ENCODE measurements at places on chromosomes 6 and 20.

GRCh38 chr6:166333172-166333995 lies 9.0 kb downstream of the SFT2D1 start:
- DNase-seq = no peak

- DNase-seq = no peak
Measured at GRCh38 chr6:7543789-7544424, 2.4 kb downstream of the DSP start.

GRCh38 chr6:19983374-19983773 lies 146.2 kb downstream of the ID4 start:
- no peak for DNase-seq

- no peak for DNase-seq
Measured at GRCh38 chr6:7216941-7217621, 95.9 kb downstream of the SSR1 start.

GRCh38 chr6:154619146-154619545 lies 108.7 kb upstream of the CNKSR3 start:
- no peak for DNase-seq

DNA sequence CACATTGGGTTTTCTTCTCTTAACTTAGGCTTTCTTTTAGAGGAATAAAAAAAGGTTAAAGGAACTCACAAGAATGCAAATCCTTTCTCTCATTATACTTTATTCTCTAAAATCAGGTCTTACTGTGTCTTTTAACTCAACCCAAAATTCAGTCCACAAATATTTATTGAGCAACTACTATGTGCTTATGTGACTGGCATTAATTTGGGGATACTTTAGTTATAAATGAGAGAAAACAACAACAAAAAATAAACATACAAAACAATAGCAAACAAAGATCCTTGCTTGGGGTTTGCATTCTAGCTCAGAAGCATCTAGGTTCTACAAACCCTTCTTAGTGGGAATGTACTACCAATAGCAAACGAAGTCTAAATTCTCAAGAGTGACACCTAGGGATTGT lies 266.2 kb downstream of the UTRN start:
- no peak for DNase-seq

DNA sequence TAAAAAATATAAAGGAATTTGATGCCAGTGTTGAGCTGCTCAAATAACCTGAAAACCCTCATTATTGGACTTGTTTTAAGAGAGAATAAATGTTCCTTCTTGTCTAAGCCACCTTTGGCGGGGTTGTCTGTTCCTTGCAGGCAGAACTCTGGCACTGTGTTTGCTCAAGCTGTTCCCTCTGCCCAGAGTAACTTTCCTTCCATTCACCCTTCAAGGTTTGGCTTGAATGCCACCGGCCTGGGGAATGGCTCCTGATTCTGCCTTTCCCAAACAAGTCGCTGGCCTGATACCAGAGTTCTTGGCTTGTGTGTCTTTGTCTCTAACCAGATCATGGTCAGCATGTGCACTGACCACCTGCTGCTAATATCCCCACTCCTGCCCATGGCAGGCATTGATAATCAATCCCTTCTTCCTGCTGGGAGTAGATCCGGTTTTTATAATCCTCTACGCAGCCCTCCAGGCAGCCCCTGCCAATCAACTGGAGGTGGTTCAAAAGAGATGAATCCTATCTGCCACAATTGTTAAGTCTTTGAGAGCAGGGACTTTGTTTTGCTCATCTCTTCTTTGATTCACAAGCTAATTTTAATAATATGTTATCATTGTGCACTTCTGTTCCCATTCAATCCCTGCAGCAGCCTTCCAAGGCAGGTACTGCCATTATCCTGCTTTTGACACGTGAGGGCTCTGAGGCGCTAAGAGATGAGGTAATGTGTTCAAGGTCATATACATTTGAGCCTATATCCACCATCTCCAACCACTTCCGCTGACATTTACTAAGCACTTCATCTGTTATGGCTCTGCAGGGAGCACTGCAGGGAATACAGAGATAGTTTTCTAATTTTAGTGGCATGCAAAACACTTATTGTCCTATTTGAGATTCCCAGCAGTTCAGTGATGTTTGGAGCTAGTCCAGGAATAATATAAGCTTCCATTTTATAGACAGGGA lies 3.1 kb upstream of the CCM2L start:
- no peak for DNase-seq

- DNase-seq = no peak
Measured at GRCh38 chr6:167789358-167789757, 37.4 kb upstream of the AFDN start.

GRCh38 chr6:16742116-16742515 lies 19.1 kb downstream of the ATXN1 start:
- no peak for DNase-seq

GRCh38 chr6:21441386-21441785 lies 152.2 kb upstream of the SOX4 start:
- no peak for DNase-seq

DNA sequence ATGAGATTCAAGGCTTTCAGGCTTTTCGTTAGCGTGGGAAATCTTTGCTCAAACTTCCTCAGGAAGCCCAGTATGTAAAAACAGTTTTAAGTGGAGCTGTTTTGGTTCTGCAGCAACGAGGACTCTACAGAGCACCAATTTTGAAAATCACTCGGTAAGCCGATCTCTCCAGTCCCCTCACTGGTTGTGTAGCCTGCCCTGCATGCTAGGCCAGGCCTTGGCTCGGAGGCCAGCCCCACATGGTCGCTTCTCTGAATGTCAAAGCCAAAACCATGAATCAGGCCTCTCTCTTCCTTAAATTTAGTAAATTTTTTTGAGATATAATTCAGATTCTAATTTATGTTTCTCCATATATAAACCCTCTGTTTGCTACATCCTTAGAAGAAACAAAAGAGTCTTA lies 108.0 kb downstream of the CHD6 start:
- DNase-seq = no peak

GRCh38 chr20:22789676-22790075 lies 205.3 kb upstream of the FOXA2 start:
- no peak for DNase-seq

DNA sequence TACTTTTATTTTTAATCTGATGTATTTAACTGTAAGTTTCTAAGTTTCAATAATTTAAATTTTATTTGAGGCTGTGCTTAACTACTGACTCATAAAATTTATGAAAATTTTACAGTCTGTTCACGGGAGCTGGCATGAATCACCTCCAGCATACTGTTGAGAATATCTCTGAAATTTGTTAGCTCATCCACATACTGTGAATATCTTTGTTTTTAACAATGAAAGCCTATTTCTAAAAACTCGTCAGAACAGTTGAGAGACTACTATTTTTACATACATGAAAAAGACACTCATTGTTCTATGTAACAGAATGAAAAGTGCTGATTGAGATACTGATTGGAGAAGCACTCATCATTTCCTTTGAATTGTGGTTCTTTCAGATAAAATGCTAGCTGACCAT lies 749.3 kb downstream of the TENT5A start:
- no peak for DNase-seq

All from globus pallidus (tissue), 1 donor.